GM13977 (cell line): ENCODE measurements at places on chromosomes 3 and 15.

GRCh38 chr3:5191555-5192304, 4.2 kb downstream of the EDEM1 start:
- no peak for DNase-seq

DNA sequence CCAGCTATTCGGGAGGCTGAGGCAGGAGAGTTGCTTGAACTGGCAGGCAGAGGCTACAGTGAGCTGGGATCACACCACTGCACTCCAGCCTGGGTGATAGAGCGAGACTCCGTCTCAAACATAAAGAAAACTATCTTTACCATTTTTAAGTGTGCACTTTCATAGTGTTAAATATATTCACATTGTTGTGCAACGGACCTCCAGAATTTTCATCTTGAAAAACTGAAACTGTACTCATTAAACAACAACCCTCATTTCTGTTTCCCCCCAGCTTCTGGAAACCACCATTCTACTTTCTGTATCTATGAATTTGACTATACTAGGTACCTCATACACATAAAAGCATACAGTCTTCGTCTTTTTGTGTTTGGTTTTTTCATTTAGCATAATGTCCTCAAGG, 375.1 kb downstream of the SHQ1 start:
- DNase-seq, result peak; percentile 26

GRCh38 chr15:37109872-37110572, 9.7 kb upstream of the MEIS2 start:
- no peak for DNase-seq

DNA sequence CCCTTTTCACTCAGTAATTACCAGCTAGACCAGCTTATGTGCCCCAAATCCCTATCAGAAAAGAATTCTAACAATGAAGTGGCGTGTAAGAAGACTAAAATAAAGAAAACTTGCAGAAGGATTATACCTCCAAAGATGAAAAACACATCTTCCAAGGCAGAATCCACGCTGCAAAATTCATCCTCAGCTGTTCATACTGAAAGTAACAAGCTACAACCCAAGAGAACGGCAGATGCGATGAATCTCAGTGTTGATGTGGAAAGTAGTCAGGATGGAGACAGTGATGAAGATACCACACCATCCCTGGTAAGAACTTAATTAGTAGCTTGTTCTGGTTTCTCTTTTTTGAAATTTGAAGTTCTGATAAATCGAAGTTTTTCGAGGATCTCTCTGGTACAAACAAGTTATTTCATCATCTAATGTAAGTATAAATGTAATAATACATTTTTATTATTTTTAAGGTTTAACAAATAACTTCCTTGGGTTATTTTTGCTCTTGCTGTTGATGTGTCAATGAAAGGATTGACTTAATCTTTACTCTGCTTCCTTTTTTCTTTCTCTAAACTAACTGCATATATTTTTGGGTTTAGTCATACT, 1.4 kb downstream of the WDR76 start:
- peak; percentile 33 for DNase-seq

- no peak for DNase-seq
Measured at GRCh38 chr3:135393159-135393558, 572.4 kb upstream of the PPP2R3A start.

DNA sequence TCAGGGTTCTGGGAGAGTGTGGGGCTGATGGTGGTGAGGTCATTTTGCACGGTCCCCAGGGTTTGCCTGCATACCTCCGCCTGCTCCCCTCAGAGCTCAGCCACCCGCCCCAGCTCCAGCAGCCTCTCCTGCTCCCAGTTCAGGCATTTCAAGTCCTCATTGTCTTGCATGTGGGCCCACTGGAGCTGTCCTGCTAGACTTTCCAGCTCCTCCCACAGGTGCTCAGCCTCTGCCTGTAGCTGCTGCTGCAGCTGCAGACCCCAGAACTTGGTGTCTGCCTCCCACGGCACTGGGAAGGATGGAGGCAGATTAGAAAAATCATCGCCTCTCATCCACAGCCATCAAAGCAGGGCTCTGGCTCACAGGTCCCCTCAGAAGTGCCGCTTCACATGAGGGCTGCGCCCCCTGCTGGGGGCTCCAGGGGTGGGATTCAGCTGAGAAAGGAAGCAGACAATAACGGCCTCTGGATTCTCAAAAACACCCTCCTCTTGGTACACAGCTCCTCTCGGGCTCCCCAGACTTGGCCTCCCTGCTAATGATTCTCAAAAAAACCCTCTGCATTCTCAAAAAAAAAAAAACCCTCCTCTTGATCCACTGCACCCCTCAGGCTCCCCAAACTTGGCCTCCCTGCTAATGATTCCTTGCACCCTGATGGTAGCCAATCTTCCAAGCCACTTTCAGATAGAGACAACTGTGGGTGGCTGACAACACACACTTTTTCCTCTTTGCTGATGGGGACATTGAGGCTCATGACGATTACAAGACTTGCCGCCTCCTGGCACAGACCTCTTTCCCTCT, 89.3 kb upstream of the C2CD4B start:
- peak; percentile 53 for DNase-seq

GRCh38 chr3:192229866-192230265, 497.5 kb downstream of the FGF12 start:
- no peak for DNase-seq

DNA sequence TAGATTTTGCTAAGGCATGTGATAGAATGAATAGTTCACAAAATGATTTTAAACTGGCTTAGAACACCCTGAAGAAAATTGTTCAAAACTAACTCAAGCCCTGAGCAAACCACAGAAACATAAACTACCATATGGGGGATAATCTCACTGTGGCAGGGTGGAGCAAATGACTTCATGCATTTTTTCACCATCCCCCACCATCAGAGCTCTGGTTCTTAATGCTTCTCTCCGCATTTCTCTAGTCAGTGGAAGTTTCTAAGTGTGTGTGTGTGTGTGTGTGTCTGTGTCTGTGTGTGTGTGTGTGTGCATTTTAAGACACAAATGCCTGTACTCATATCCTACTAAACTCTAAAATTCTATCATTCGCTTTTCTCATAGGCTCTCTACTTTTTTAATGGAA, 107.1 kb upstream of the PHLDB2 start:
- no peak for DNase-seq

- no peak for DNase-seq
Measured at GRCh38 chr3:69531576-69532546, 146.0 kb upstream of the FRMD4B start.

- no peak for DNase-seq
Measured at GRCh38 chr3:179446501-179446900, 4.8 kb downstream of the GNB4 start.

GRCh38 chr3:98182196-98182595, 15.7 kb downstream of the OR5H15 start:
- no peak for DNase-seq

DNA sequence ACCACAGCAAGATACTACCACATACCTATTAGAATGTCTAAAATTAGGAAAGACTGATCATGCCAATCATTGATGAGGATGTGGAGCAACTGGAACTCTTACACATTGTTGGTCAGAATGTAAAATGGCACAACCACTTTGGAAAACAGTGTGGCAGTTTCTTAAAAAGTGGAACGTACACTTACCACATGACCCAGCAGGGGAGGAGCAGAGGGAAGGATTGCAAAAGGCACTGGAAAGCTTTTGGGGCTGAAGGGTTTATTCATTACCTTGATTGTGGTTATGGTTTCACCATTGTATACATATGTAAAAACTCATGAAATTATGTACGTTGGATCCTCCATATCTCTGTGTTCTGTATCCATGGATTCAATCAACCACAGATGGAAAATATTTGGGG, 3.3 kb upstream of the EHD4 start:
- no peak for DNase-seq

DNA sequence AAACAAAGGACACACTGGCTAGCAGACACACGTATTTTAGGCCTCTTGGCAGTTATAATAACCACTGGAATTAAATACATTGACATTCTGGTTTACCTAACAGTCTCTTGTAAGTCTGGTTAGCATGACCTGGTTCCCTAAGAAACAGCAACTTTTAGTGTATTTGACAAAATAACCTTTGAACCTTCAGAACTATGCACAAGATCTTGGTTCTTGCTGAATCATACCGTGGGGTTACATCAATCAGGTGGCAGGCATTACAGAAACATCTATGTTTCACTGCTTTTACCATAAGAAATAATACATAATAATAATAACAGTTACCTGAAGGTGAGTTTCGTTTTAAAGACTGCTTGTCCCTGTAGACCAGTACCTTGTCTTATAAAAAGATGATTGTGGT, 18.8 kb downstream of the LEO1 start:
- DNase-seq, result no peak

GRCh38 chr3:126419151-126419703, 24.5 kb downstream of the CFAP100 start:
- no peak for DNase-seq

DNA sequence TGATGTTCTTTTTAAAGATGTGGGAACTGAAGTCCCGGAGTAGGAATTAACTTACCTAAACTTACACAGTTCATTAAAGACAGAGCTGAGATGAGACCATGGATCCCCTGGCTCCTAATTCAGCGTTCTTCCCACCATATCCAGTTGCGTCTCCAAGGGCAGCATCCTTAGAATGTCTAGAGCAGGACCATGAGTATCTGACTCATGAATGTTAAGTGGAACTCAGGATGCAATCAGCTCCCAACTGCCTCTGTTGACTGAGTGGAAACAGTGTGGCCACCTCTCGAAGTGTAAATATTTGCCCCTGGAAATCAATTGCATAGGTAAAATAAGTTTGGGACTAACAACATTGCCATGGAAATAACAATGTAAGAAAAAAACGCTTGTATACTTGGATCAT, 2.5 kb downstream of the SNTN start:
- no peak for DNase-seq

- DNase-seq, result no peak
Measured at GRCh38 chr15:85742186-85742821, 52.4 kb downstream of the KLHL25 start.

GRCh38 chr3:123627673-123628670, 43.1 kb upstream of the HACD2 start:
- DNase-seq, result no peak

DNA sequence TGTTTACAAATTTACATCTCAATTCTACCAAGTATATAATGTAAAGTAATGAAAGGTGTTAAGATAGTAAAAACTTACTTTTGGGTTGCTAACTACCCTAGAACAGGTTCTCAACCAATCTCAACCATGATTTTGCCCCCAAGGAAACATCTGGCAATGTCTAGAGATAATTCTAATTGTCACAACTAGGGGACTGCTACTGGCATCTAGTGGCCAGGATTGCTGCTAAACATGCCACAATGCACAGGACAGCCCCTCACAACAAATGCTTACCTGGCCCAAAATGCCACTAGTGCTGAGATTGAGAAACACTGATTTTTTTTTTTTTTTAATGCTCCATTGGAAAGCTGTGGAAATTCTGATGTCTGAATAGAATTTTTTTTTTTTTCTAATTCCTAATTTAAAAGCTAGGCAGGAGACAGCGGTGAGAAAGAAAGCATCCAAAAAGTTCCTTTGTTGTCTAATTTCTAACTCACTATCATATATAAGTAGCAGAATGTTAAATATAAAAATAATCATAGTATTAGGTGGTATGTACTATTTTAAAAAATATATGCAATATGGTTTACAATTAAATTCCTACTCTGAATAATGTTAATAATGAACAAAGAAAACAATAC, 81.5 kb downstream of the TJP1 start:
- no peak for DNase-seq

DNA sequence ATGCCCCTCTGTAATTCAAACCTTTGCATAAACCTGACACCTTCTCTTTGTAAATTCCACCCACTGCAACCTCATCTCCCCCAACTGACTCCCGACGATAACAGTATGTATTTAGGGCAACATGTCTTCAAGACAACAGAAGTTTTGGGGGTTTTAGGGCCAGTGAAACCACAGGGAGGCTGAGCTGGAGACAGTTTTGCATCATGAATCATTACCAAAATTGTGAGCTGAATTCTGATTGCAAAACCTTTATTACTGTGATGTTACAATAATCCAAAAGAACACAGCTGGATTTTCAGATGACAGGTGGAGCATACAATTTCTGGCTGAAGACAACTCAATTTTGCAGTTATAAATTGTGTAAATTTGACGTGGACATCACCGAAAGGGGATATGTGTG, 281.3 kb upstream of the TTC14 start:
- DNase-seq, result no peak

DNA sequence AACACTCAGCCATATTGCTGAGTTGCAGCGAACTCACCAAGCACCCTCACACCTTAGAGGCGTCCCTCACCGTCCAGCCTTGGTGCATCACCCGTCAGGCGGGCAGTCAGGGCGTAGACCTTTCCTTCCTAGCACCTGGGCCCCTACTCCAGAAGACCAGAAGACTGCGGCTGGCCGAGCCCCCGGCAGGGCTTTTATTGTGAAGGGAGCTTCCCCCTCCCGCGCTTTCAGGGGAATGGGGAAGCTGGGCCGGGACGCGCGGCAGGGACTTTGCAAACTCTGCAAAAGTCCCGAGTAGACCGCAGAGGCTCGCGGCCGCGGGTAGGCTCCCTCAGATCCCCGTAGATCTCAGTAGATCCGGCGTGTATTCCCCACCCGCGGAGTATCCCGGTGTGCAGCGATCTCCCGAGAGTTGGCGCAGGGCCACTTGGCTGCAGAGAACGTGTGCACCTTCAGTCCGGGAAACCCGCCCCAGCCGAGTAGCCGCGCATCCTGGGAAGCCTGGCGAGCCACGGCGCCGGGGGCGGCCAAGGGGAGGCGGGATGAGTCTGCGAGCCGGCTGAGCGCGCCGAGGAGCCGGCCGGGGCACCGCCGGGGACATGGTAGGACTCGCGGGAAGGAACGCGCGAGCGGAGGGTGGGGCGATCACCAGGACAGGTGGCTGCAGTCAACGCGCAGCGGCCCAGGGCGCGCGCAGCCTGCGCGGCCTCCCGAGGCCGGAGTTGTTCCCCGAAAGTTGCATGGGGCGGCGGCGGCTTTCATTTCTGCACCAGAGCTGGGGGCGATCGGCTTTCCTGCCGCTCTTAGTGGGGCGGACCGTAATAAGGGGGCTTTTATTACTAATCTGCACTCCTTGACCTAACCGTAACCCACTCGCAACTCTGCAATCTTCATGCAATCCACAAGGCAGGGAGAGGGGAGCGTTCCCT, at the start of gene GASK1A:
Gene GASK1A (plus strand): TSS at position 268 of the 929 bp plus-strand sequence. CDS start 332 bp downstream, at position 600.
- DNase-seq, result no peak

GRCh38 chr15:58608711-58609110, 140.8 kb downstream of the ADAM10 start:
- DNase-seq, result no peak

DNA sequence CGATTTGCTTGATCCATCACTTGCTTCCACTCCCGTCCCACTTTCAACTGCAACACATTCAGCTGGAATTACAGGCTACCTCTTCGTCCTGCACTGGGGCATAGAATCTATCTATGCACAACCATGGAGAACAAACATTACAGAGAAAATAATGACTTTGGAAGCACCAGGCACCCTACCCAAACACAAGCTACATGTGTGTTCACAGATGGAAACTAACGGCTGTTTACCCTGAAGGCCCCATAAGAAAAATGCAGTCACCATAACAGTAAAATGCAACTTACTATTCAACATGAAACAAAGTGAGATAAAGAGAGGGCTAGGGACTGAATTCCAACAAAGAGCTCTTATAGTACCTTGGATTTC, 496.8 kb downstream of the FOXP1 start:
- no peak for DNase-seq

DNA sequence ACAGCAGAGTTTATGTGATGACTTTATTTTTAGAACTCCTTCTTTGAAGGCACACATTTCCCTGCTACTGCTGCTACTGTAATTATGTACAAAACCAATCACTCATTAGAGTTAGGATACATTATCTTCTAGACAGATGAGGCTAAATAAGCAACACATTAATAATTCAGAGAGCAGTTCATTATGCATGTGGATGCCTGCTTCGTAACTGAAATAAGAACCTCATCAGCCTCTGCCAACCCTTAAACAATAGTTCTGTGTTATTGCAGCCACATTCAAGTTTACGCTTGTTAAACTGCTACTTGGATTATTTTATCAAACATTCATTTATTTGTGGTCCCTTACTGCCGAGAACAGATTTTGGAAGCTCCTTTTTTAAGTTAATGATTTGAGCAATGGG, 52.5 kb upstream of the C15orf61 start:
- no peak for DNase-seq
